ENCODE measurements at places on chromosomes 12 and 14.
A peak's percentile ranks its signal among the peaks of the same experiment; 100 is the strongest.

GRCh38 chr12:25155022-25155576, 39.9 kb downstream of the DNAI7 start:
- DNase-seq: peak; percentile 57

DNA sequence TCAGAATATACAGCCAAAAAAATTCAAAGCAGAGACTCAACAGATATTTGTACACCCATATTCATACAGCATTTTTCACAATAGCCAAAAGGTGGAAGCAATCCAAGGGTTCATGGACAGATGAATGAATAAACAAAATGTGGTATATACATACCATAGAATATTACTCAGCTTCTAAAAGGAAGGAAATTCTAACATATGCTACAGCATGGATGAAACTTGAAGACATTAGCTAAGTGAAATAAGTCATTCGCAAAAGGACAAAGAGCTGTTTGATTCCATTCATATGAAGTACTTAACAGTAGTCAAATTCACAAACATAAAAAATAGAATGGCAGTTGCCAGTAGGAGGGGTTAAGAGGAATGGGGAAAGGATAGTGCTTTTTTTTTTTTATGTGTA, 91.8 kb upstream of the ARID2 start:
- DNase-seq: no peak

DNA sequence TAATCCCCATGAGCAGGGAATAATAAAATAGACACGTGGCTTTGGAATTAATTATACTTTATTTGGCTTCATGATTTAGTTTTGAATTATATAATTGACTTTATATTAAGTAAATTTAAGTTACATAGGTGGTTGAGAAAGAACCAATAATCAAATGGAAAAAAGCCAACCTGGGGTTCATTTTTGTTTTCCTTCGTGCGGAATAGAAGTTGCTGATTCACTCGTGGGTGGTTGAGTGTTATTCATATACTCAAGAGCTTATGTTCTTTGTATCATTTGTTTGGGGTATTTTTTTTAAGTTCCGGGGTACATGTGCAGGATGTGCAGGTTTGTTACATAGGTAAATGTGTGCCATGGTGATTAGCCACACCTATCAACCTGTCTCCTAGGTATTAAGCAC, 58.0 kb downstream of the ZNF664 start:
- no peak for DNase-seq

DNA sequence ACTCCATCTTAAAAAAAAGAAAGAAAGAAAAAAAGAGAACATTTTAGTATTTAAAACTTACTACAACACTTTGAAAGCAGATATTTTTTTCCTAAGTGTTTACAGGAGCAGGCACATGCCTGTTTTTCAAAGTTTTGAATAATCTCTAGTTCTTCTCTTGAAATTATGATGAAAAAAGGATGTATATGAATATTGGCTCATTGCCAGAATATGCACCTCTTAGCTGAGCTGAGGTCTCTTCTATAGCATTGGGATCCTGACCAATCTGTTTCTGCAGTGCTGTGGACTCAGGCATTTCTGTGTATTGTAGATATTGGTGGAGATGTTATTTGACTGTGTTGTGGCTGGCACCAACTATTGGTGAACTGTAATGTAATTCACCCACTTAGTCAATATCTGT, 15.0 kb downstream of the TECPR2 start:
- no peak for DNase-seq
